Activated naive CD4-positive, alpha-beta T cell treated with anti-CD3 and anti-CD28 coated beads for 36 hours (primary cell): ENCODE measurements at places on chromosomes 2 and 18. TPM values are rescaled to one million over a fixed set of nuclear protein-coding genes. Genes with fewer than 3 reads are reported as not detected.
A peak's percentile ranks its signal among the peaks of the same experiment; 100 is the strongest.

GRCh38 chr18:28571929-28572328 lies 395.0 kb upstream of the CDH2 start:
- no peak for DNase-seq

DNA sequence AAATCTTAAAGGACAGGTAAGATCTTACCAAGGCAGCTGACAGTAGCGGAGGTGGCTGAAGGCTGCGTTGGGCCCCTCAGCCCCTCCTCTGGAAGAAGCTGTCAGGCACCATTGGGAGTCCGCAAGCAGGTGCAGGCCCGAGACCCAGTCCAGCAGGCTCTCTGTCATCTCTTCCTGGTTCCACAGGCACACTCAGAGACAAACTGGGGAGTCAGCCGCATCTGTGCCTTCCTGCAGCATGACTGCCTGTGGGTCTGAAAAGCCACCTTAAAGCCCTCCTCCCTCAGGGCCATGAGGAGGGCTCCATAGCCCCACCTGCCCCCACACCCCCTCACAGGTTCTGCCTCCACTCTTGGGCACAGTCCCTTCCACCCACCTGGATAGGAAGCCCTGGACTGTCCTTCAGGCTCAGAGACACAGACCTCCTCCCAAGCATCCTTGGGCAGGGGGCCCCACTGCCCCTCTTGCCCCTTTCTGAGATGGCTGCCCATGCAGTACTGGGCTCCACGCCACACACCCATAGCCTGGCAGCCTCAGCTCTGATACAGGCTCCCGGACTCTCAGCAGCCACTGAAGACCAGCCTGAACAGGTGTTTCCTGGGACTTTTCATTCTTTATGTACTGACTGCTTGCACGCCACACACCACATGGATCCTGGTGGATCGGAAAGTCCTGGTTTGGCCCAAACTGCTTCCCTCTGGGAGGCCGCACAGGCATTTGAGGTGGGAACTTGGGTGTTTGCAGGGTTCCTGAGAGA lies 239.8 kb downstream of the SEPTIN10 start:
- no peak for DNase-seq

GRCh38 chr2:101387151-101387834 lies at the start of gene CREG2:
Gene CREG2, minus strand, starts transcription at chr2:101387503. Its CDS starts 46 bp downstream, at chr2:101387457.
- peak; percentile 60 for DNase-seq

DNA sequence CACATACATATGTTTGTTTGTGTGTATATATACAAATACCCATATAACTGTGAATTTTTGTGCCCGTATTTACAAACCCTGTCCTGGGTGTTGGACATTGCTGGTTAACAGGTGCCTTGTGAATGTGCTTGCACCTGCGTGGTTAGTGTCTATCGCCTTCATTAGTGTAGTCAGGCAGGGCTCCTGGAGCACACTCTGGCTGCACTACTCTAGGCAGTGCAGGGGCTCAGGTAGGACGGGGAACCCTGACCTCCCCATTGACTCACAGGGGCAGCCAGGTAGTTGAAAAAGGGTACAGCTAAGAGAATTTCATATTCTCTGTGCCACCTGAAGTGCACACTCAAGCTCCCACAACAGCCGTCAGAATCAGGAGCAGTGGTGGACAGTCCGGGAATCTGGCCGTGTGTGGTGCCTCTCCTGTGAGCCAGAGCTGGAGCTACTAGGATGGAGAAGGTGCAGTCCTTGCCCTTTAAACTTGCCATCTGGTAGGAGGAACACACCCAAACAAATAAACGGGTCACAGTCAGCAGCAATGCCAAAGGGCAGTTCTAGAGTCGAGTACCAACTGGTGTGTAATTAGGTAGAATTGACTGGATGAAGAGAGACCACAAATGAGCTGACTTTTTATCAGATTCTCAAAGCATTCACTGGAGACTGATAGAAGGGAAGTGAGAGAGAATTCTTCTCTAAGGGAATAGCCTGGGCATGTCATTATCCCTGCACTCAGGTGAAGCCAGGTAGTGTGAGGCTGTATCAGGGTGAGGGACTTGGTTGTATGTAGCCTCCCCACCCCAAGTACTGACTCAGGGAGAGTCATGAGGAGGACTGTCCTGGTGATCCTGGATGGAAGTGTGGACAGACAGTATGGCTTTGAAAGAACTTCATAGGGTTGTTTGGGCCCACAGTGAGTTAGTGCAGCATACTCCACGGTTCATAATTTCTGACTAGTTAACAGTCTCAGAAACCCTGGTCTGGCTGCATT lies 44.1 kb downstream of the FARP2 start:
- DNase-seq: no peak

DNA sequence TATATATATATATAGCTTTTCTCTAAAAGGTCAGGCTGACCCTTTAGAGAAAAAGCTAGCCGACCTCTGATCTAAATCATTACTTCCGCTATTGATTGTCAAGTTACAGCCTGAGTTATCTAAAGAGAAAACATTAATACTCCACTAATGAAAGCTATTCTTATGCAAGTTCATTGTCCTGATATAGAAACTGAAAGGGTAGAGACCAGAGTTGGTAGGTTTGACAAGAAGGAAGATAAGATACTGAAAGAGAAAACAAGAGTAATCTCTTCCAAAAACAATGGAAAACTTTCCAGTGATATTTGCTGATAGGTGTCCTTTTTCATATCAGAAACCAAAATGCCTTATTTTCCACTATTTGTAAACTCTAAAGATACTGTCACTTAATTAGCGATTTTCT lies 62.8 kb upstream of the SLC39A10 start:
- no peak for DNase-seq

- DNase-seq: peak; percentile 80
Observed at GRCh38 chr2:226215902-226216503, 583.6 kb downstream of the IRS1 start.

DNA sequence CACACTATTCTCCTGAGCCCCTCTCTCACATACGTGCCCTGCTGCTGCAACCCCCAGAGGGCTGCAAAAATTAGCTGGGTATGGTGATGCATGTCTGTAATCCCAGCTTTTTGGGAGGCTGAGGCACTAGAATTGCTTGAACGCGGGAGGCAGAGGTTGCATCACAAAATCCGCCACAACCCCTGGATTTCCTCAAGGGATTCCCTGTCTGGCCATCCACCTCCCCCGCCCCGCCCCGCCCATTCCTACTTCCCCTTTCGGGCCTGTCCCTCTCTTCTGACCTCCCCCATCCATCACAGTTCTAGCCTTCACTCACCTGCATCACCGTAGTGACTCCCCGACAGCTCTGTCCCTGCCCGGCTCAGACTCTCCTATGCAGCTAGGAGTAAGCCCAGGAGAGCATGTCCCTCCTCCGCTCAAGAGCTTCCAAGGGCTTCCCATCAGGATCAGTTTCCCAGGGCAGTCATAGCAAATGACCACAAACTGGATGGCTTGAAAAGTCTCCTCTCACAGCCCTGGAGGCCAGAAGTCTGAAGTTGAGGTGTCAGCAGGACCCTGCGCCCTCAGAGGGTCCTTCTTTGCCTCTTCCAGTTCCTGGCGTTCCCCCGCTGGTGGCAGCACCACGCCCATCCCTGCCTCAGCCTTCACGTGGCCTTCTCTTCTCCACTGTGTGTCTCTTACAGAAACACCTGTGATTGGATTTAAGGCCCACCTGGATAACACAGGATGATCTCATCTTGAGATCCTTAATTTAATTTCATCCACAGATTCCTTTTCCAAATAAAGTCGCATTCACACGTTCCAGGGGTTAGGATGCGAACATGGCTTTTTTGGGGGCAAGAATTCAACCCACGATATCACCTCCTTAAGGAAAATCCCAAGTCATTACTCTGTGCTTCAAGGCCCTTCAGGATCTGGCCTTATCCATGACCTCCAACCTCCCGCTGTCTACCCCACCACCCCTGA lies 58.5 kb downstream of the HS1BP3 start:
- DNase-seq: no peak

DNA sequence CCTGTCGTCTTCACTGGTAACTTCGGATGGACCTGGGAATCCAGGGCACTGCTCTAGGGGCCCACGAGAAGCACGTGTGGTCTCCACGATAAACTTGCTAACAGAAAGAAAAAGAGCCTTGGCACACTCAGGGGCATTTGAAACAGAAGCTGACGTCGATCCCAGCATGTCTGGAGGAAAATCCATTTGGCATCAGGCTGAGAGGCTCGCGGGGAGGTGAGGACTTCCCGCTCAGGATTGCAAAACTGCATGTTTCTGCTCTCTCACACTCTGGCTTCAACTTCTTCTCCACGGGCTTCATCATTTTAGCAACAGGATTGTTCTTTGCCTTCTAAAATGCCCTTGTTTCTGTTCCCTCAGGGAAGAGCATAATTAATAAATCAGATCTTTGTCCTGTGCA lies 181.7 kb upstream of the COPS8 start:
- no peak for DNase-seq

DNA sequence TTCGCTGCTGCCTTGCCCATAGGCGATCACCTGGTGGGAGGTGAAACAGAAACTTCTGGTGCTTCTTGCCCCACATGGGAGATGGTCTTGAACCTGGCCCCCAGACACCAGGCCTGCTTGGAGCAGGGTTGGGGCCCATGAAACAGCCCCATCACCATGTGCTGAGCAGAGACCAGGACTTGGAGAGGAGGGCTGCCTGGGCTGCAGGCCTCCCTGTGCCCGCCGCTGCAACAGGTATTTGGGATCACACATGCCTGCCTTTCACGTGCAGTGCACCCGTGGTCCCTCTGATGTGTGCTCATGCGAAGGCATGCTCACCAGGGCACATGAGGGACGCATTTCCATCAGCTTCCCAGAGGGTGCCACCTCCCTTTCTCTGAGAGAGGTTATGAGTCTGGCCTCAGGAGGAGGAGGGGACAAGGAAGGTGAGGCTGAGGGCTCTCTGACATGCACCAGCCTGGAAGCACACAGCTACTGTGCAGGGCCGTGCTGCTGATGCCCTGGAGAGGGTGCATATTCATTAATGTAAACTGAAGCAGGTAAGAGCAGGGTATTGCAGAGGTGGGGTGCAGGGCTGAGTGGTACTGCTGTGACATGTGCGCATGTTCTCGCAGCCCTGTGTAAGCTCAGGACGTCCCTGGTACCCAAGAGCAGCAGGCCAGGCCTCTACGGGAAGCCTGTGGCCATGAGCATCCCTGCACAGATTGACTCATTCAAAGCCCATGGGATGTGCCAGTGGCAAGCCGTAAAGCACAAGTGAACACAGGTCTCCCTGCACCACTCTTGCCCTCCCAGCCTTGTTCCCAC lies 4.2 kb upstream of the OXER1 start:
- DNase-seq: no peak

- DNase-seq: no peak
Observed at GRCh38 chr2:172094294-172095145, 8.2 kb downstream of the DLX2 start.

GRCh38 chr2:28398101-28398834 lies 5.6 kb downstream of the FOSL2 start:
- no peak for DNase-seq

DNA sequence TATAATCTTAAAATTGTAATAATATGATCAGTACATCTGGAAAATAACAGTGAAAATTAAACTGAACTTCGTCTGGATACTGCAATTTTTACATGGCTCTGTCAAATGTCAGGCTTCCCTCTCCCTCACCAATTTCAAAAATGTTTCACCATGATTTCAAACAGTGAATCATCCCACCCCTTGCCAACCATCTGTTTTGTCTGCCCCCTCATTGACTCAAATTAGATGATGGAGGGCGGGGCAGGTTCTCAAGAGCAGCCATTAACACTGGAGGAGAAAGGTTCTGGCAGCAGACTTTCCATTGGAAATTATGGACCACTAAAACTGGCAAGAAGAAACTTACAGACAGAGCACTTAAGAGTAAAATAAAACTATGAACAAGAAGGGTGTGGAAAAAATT lies 1195.7 kb upstream of the ZEB2 start:
- no peak for DNase-seq

DNA sequence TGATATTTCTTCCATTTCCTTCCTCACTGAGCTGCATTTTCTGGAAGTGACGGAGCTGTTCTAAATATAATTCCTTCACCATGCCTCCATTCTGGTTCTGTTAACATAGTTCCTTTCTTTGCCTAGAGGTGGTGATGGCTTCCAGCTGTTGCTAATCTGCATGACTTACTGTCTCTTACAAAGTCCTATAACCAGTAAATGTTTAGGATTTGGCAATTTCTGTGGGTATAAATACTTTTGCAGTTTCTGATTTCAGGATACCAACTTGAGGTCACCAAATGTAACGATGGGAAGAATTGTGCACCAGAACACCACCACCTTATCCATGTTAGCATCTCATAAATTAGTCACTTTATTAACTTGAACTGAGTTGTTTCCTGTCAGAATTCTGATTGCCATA lies 101.7 kb upstream of the FN1 start:
- DNase-seq: no peak

- DNase-seq: peak; percentile 91
Observed at GRCh38 chr18:23918395-23919032, 96.0 kb upstream of the TTC39C start.

DNA sequence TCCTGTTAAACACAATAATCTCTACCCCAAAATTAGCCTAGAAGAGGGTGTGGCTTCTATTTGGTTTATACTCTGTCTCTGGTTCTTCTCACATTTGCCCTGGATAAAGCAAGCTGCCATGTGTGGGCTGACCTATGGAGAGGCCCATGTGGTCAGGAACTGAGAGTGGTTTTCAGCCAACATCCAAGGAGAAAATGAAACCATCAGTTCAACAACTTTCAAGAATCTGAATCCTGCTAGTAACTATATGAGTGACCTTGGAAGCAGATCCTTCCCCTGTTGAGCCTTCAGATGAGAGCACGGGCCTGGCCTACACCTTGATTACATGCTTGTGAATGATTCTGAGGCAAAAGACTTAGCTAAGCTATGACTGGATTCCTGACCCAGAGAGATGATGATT lies 11.5 kb upstream of the TRIB2 start:
- DNase-seq: no peak

GRCh38 chr2:53265544-53266299 lies 501.9 kb upstream of the CHAC2 start:
- no peak for DNase-seq

DNA sequence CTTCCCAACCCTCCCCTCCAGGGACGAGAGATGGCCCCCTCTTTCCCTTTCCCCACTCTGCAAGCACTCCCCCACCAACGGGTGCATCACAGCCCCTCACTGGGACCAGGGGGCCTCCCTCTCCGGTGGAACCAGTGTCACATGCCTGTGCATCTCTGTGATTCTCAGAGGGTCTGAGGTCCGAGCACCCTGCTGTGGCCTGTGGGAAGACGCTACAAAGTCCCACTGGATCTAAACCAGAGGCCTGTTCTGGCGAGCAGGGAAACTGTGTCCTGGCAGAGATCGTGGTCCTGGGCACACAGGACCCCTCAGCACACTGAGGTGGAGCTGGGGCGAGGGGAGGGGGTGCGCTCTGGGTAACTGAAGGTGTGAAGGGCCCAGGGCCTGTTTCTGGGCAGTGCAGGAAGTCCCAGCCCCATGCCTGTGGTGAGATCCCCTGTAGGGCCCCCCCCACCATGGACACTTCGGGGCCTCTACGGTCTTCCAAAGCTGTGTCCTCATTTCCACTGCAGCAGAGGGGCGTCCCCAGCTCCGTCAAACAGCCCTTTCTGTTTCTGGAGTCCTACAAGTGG lies 8.0 kb downstream of the SNORC start:
- DNase-seq: no peak

Gene SERPINB7
- not detected for total RNA-seq

Gene GKN2
- not detected for total RNA-seq

Gene PID1
- not detected for total RNA-seq

Gene MEX3C
- 52.4 TPM for total RNA-seq

Gene DTNB
- 27.6 TPM for total RNA-seq

Gene KIAA2012
- not detected for total RNA-seq

Gene GKN1
- not detected for total RNA-seq

Gene ABCG8
- total RNA-seq: not detected

Gene FOXI3
- total RNA-seq: not detected

Gene ALPG
- total RNA-seq: not detected

Gene UGT1A3
- total RNA-seq: not detected

Gene KCNE4
- total RNA-seq: not detected

Gene ANKRD30BL
- total RNA-seq: not detected

Gene SERPINB10
- not detected for total RNA-seq
